ENCODE measurements at places on chromosomes 12 and 14. TPM values are rescaled to one million over a fixed set of nuclear protein-coding genes. Genes with fewer than 3 reads are reported as not detected.

GRCh38 chr12:12194206-12194605 is 72.6 kb downstream of the LRP6 start:
- no peak for DNase-seq

- DNase-seq: no peak
Observed at GRCh38 chr14:94975366-94975765, 182.0 kb downstream of the DICER1 start.

GRCh38 chr12:132582582-132583410 is 27.6 kb downstream of the LRCOL1 start:
- DNase-seq: no peak

DNA sequence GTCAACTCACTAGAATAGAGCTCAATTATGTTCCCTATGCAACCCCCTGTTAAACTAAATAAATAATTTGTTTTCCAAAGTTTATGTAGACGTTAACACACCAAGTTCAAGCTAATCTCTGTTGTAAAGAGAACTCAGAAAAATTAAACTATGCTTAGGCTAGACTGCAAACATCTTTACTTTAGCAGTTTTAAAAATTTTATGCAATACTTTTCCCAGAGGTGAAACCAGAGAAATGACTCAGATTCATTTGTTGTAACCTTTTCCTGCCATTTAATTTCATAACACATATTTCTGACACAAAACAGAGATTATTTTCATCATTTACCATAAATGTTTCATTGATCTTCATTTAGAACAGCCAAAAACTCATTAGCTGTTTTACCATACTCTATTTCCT is 27.4 kb downstream of the ABCC9 start:
- no peak for DNase-seq

- DNase-seq: no peak
Observed at GRCh38 chr14:59846595-59846994, 24.0 kb downstream of the RTN1 start.

GRCh38 chr12:113292091-113292490 is 42.8 kb downstream of the SLC8B1 start:
- DNase-seq: peak; percentile 45

GRCh38 chr12:122124370-122124769 is 45.8 kb downstream of the MLXIP start:
- no peak for DNase-seq

- no peak for DNase-seq
Observed at GRCh38 chr12:73445658-73446324, 1091.8 kb upstream of the ATXN7L3B start.

GRCh38 chr12:90460681-90461080 is 494.3 kb downstream of the CCER1 start:
- no peak for DNase-seq

Gene HIGD1C
- not detected for total RNA-seq

Gene BMP4
- 11.0 TPM for total RNA-seq

Gene KRT72
- total RNA-seq: not detected

Gene PLA2G1B
- not detected for total RNA-seq

Gene CYP27B1
- total RNA-seq: 0.97 TPM

Gene ABCC9
- 7.4 TPM for total RNA-seq

Gene DHRS2
- total RNA-seq: 0.32 TPM

Measured in fibroblast of villous mesenchyme (primary cell).